ENCODE measurements at places on chromosomes 3 and 15. TPM values are rescaled to one million over a fixed set of nuclear protein-coding genes. Genes with fewer than 3 reads are reported as not detected.

DNA sequence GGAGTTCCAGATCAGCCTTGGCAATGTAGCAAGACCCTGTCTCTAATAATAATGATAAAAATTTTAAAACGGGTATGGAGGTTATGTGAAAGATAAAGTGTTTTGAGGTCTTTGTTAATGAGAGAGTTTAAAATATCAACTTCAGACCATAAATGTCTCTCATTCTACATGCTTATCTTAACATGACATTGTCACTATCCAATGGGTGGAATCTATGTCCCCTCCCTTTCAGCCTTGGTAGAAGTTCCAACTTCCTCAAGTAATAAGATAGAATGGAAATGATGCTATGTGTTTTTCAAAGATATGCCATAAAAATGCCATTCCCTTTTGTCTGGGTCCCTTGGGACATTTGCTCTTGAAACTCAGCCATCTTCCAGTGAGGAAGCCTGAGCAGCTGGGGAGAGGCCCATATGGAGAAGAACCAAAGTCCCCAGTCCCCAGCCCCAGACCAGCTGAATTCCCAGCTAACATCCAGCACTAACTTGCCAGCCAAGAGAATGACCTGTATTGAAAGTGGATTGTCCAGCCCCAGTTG is 17.0 kb downstream of the RPSA start:
- DNase-seq: no peak

DNA sequence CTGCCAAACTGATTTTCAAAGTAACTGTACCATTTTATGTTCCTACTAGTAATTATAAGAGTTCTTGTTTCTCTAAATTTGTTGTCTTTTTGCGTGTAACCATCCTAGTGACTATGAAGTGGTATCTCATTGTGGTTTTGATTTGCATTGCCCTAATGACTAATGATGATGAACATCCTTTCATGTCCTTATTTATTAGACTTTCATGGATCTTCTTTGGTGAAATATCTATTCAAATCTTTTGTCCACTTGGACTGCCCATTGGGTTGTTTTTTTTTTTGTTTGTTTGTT is 3.6 kb downstream of the OXSR1 start:
- DNase-seq: no peak

DNA sequence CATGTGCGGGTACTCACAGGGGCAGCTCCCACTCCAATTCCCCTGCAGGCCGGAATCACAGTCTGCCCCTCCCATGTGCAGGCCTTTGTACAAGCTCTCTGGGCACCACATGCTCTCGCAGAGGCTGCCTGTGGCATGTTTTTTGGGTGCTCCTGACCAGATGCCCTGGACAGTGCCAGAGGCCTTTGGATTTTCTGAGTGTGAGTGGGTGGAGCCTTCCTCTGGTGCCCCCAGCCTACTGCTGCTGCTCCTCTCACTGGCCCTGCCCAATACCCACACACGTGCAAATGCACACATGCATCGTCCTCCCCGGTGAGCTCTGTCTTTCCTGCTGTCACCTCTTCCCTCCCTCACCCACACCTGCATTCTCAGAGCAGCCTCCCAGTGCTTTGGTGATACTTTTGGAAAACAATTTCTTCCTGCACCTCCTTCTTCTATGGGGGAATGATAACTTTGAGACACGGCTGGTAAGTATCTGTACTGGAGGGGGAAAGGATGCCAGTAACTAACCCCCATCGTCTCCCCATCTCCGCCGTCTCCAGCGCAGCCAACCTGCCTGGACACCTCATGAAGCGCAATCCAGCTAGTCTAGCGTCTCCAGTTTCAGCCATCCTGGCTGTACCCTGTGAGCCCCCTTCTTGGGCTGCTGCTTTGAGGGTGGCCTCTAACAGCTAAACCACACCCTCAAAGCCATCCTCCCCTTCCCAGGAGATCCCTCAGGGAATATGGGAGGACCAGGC is 229.4 kb upstream of the TOPAZ1 start:
- no peak for DNase-seq

DNA sequence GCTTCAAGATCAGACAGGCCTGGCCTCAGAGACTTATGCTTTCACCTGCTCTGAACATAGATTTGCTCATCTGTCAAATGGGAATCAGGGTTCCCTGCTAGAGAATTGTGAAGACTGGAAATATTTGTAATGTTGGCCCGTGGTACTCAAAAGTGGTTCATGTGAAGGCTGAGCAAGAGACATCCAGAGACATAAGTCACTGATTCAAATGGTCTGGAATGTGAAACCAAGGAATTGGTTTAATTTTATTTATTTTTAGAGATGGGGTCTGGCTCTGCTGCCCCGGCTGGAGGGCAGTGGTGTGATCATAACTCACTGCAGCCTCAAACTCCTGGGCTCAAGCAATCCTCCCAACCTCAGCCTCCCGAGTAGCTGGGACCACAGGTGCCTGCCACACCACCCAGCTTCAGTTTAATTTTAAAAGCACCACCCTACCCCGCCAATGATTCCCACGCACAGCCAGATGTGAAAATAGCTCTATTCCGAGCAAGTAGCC is 60.1 kb downstream of the DAPK2 start:
- no peak for DNase-seq

DNA sequence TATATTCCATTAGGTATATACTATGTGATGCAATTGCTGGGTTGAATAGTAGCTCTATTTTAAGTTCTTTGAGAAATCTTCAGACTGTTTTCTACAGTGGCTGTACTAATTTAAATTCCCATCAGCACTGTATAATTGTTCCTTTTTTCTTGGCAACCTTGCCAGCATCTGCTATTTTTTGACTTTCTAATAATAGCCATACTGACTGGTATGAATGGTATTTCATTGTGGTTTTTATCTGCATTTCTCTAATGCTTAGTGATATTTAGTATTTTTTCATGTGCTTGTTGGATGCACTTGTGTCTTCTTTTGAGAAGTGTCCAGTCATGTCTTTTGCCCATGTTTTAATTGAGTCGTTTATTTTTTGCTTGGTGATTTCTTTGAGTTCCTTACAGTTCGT is 145.1 kb upstream of the PLSCR5 start:
- no peak for DNase-seq

GOLGA6B gene
- total RNA-seq: not detected

Data from activated CD8-positive, alpha-beta T cell treated with anti-CD3 and anti-CD28 coated beads for 36 hours (primary cell).